Bronchial epithelial cell (primary cell): ENCODE measurements at places on chromosomes 16 and 17.
A peak's percentile ranks its signal among the peaks of the same experiment; 100 is the strongest.

- no peak for DNase-seq
Observed at GRCh38 chr16:35492225-35492624, 2032.8 kb downstream of the TP53TG3F start.

DNA sequence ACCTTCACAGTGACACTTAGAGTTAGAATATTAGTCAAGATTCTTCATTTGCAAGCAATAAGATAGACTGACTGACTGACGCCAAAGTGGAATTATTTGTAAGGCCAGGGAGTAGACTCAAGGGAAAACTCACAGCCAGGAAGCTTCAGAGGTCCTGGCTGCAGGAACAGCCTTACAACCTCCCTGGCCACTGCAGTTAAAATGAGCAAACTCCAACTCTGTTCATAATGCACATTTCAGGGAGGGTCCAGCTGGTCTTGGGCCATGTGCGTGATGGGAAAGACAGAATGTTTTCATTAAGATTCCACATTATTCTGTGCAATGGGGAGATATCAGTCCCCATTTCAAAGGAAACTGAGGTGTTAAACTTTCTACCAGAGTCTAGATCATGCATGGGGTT is 9.9 kb downstream of the CAPNS2 start:
- DNase-seq, result no peak

- DNase-seq, result peak; percentile 74
Observed at GRCh38 chr16:4869147-4869805, 22.0 kb downstream of the UBN1 start.

DNA sequence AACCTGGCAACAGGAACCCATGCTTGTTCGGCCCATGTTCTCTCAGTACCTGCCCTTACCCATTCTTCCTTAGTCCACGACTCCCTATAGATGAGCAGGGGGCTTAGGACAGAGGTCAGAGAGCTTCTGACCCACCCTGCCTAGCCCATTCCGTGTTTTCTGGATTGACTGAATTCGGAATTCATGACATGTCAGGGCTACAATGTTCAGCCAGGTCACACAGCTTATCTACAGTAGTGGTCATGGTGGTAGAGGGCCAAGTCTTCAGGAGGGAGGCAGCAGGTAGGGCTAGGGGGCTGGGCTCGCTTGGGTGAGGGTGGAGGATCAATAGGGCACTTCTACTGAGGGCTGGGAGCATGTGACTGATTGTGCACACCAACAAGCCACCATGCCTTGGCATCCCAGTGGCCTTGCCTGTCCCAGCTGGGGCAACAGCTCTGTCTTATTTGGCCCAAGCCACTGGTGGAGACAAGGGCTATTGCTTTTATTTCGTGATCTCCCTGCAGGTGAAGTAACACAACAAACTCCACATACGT is 3.1 kb downstream of the HEXIM2 start:
- DNase-seq, result no peak

GRCh38 chr17:81016575-81016974 is 18.4 kb upstream of the BAIAP2 start:
- no peak for DNase-seq

DNA sequence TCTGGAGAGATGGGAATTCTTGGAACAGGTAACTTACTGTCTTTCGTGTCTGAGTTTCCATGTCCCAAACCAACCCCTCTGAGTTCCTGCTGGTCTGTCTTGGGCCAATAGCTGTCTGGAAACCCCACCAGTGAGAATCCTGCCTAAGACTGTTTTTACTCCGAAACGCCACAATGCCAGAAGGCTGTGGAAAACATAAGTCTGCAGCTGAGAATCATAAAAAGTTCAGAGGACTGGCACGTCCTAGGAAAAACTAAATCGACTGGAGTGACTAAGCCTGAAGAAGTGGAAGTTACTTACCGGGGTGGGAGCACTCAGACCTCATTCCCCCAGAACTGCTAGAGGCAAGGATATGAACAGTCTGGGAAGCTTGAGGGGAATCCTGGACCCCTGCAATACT is 13.3 kb downstream of the LRRC75A start:
- DNase-seq, result no peak

- no peak for DNase-seq
Observed at GRCh38 chr17:58520843-58521430, 6.5 kb upstream of the MTMR4 start.

DNA sequence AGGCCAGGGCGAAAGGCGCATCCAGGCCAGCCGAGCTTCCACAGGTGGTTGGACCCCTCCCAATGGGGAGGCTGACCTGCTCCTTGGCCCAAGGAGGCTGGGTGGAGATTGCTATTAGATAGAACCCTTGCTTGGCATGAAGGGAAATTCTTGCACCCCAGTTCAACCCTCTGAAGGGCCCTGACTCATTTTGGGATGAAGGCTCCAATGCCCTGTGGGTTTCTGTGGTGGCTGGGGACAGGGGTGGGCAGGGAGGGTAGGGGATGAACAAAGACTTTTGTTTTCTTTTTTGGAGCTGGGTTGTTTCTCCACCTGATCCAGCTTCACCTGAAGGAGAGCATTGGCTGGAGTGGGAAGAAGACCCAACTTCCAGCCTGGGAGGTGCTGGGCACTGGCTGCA is 16.7 kb upstream of the TBX21 start:
- no peak for DNase-seq

- DNase-seq, result no peak
Observed at GRCh38 chr17:28702752-28703150, 8.9 kb downstream of the PROCA1 start.

DNA sequence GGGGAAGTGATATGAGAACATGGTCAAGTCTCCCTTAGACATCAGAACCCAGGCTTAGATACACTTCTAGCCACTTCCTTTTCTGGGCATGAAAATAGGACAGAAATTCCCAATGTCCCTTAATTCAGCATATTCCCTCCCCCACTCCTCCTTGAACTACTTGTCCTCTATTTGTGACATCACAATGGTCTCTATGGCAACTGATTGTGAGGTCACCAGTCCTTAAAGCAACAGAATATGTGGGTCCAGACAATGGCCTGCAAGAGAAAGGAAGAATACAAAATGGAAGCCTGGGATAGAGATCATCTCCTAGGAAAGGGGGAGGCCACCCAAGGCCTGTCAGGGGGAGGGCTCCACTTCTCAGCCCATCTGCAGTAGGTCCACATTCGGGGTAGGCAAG is 6.7 kb upstream of the SEZ6 start:
- no peak for DNase-seq

DNA sequence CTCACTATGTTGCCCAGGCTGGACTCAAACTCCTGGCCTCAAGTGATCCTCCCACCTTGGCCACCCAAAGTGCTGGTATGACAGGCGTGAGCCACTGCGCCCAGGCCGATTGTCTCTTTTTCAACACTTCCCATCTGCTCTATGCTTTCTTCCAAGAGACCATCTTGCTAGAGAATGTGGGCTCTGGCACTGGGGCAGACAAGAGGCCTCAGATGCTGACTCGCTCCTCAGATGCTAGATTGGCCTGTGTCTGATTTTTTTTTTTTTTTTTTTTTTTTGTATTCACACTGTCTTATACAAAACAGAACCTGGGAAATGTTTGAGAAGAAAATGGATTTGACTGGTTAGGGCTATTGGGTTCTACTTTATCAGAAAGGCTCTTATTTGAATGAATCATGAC is 58.2 kb downstream of the CYB5D2 start:
- DNase-seq, result no peak

GRCh38 chr16:27269300-27270150 is 953 bp upstream of the NSMCE1 start:
- no peak for DNase-seq

GRCh38 chr16:77833921-77834634 is 45.7 kb downstream of the VAT1L start:
- DNase-seq, result peak; percentile 83

- DNase-seq, result peak; percentile 53
Observed at GRCh38 chr16:10946308-10946707, 1.9 kb downstream of the CLEC16A start.

GRCh38 chr17:64147110-64148016 is 17.4 kb upstream of the ERN1 start:
- DNase-seq, result peak; percentile 55

GRCh38 chr16:75565640-75566039 is 539 bp upstream of the GABARAPL2 start:
- DNase-seq, result no peak

DNA sequence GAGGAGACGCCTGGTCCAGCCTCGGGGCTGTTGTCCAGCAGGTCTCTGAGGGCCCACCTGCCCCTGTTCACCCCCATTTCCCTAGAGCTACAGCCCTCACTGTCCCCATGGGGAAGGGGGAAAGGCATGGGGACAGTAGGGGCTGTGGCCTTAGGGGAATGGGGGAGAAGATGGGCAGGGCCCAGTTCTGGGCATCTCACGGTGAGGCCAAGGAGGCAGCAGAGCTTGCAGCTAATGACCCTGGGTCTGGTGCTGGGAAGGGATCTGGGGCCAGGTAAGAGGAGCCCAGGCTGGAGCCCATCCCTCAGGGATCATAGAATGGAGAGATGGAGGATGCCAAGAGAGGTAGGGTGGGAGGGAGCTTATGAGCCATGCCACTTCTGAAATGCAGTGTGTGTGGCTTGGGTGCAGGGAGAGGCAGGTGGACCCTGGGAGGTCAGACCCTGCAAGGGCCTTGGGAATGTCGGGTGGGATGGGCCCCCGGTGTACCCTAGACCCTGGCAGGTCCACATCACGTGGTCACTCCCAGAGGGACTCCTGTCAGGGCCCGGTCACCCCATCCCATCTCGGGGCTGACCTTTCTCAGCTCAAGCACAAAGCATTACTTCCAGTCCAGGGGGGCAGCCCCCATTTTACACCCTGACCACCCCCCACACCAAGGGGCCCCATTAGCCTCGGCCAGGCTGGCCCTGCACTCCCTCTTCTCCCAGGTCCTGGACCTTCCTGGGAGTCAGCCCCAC is 35.9 kb upstream of the KSR1 start:
- no peak for DNase-seq

GRCh38 chr17:75447951-75448856 is 8.2 kb upstream of the TMEM94 start:
- DNase-seq, result no peak

DNA sequence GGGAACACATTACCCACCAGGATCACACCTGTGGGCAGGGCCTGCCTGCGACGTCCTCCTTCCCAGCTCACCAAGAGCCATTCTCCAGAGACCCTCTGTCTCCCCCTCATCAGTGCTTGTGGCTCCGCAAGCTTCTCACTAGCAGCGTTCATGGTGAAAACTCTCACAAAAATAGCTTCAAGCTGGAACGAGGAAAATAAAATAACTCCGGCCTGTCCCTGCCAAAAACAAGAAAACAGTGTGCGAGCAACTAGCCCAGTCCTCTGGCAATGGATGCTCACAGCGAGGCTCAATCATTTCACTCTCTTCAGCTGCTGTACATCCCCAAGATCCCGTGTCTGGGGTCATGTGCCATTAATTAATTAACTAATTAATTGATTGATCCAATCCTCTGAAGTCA is 18.0 kb downstream of the SPACA3 start:
- DNase-seq, result no peak
